Osteoblast (primary cell): ENCODE measurements at places on chromosomes 6 and 20. TPM values are rescaled to one million over a fixed set of nuclear protein-coding genes. Genes with fewer than 3 reads are reported as not detected.

DNA sequence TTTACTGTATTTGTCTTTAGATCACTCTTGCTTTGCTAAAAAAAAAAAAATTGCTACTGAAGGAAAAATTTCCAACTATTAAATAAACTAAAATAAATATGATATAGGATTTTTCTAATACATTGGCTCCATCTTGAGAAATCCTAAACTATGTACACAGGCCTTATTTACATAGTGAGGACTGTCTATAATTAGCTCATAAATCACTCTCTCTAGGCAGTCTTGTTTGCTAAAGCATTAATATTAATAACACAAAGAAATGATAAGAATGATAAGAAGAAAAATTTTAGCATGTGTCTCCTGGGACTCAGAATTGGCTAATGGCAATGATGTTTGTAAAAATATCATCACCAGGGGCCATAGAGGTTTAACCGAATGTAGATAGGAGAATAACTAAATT is 13.3 kb upstream of the CRYBG1 start:
- no peak for DNase-seq

- DNase-seq, result peak; percentile 14
These were observed 39.6 kb downstream of the PLCG1 start for GRCh38 chr20:41176711-41177552.

Gene FILIP1
- total RNA-seq, result under 0.01 and 0.29 TPM in 2 replicates

DNA sequence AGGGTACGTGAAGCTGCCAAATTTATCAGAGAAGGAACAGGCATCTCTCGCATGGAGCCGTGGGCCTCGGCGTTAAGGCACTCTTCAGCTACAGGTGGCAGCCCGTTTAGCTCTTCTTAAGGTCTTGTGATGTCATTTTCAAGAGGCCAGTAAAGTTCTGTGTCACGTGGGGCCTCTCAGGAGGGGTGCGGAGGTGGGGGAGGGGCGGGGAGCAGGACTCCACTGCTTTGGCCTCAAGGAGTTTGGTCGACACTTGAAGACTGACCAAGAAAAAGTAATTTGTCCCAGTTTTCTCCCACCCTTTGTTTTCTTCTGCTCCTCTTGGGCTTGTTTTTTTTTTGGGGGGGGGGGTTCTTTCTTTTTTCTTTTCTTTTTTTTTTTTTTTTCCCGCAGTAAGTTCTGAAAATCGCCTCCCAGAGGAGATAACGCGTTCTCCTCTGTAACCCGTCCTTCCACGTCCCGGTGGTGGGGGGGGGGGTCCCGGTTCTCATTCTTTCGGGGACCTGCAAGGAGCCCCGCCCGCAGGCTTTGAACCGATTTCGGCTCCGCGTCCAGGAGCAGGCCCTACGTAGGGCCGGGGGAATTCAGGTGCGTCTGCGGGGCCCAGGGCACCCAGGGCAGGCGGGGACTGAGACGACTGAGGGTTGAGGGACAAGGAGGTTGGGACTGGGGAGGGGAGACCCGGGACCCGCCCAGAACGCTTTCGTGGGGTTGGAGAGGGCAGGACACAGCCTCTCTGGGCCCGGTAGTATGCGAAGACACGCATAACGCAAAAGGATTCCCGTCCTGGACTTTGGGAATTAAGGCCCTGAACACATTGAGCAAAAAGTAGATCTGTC is 26.0 kb downstream of the GPX6 start:
- DNase-seq, result peak; percentile 85

- DNase-seq, result no peak
These were observed 604.1 kb upstream of the GJE1 start for GRCh38 chr6:141528596-141528995.

Gene HCRTR2
- under 0.01 TPM in 1 of 2 replicates, not detected in the other for total RNA-seq

Gene TUBB1
- total RNA-seq, result not detected in 2 replicates

DNA sequence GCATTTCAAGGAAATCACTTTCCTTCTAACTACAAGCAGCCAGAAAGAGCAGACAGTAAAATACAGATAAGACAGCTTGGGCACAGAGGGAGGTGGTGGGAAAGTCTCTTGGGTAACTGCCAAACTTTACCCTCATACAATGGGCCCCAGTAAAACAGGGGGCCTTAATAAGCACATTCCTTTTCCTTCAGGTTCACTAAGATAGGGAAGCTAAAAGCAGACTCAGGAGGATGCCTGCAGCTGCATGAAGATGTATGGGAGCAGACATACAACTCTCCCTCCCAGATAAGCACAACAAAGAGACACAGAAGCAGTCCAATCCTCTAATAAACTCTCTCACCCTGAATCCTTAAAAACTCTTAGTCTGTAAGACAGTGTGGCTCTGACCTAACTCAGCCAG is 49.0 kb downstream of the SIM1 start:
- no peak for DNase-seq

Gene MCM3
- 19.2 and 19.4 TPM in 2 replicates for total RNA-seq

GRCh38 chr20:58710481-58711265 is 18.1 kb downstream of the NPEPL1 start:
- DNase-seq, result peak; percentile 77

DNA sequence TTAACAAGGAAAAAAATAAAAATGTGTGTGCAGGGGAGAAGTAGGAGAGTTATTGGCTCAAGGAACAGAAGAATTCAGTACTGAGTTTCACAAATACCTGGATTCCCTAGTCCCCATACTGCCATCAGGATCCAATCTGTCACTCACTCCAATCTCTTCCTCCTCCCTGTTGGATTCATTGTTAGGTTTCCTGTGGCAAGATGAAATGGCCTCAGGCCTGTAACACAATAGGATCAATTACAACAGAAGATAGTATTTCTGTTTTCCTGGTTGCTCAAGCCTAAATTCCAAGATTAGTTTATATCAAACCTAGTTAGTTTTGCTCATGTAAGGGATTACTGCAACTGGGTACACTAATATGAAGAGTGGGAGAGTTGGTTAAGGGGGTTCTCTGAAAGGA is 24.4 kb downstream of the HCRTR2 start:
- DNase-seq, result no peak

DNA sequence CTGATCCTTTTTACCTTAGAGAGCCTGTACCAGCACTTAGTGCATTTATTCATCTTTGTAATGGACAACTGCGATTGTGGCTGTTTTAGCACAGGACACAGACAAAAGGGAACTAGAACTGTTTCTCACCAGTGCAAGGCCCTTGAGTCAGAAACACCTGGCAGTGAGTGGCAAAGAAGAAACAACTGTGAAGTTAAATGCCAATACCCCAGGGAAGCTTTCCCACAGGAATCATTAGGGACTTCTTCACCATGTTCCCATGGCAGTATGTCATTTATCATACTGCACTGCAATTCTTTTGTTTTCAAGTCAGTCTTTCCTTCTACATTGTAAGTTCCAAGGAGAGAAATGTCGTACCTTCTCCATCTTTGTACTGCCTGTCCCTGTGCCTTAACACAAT is 28.6 kb upstream of the CDYL start:
- DNase-seq, result no peak

GRCh38 chr6:150503586-150504339 is 95.9 kb upstream of the PLEKHG1 start:
- no peak for DNase-seq

DNA sequence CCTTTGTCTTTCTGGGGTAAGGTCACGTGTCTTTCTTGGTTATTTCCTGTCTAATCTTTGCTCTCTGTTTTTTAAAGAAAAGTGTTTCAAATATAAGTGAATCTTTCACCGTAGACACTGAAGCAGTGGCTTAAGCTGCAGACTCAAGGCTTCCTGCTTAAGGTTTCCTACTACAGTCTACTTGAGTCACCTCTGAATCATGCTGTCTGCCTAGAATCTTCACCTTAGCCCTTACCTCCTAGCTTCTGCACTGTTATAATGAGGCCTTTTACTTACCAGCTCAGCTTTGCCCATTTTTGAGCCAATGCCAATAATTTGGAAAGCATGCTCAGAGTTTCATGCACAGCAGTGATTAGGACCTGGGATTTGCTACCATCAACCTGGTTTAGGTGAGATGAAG is 30.6 kb downstream of the ADGRF4 start:
- no peak for DNase-seq

Gene MTG2
- 22.1 and 25.0 TPM in 2 replicates for total RNA-seq

- no peak for DNase-seq
These were observed 5.8 kb upstream of the MAP3K5 start for GRCh38 chr6:136798044-136798443.

Gene MRPL14
- total RNA-seq, result 47.7 and 49.9 TPM in 2 replicates

DNA sequence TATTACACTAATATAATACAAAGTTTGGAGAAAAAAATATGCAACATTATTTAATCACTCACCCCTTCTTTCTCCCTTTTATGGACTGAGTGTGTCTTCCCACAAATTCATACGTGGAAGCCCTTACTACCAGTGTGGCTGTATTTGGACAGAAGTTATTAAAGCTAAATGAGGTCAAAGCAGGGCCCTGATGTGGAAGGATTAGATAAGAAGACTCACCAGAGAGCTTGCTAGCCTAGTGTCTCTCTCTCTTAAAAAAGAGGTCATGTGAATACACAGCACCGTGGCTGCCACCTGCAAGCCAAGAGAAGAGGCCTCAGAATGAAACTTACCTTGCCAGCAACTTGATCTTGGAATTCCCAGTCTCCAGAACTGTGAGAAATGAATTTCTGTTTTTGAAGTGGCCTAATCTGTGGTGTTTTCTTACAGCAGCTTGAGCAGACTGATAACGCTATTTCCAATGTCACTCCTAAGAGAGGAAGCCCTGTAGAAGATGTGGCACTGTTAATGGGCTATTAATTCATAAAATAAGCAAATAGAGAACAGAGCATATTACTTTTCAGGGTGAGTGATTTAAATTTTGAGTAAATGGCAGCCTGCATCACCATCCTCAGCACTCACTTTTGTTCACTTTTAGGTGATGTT is 233.4 kb downstream of the TBC1D7 start:
- no peak for DNase-seq

DNA sequence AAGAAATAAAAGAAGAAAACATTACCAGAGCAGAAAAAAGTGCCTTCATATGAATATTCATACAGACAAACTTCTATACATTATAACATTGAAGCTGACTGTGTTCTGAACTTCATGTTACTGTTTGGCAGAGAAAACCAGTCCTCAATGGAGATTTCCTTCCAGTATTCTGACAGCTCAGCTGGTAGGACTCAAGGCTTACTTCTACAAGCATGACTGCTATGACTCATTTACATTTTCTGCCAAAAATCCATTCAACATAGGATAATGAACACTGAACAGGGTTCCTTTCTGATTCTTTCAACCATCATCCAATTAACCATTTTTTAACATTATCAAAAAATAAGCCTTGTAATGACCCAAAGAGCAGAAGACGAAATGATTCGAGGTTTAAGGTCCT is 25.4 kb downstream of the COL9A1 start:
- DNase-seq, result no peak

Gene NCOA7
- total RNA-seq, result 30.4 and 34.0 TPM in 2 replicates

- DNase-seq, result no peak
These were observed 13.8 kb downstream of the ASIP start for GRCh38 chr20:34254979-34255378.

Gene RIPPLY2
- total RNA-seq, result under 0.01 TPM in 1 of 2 replicates, not detected in the other

DNA sequence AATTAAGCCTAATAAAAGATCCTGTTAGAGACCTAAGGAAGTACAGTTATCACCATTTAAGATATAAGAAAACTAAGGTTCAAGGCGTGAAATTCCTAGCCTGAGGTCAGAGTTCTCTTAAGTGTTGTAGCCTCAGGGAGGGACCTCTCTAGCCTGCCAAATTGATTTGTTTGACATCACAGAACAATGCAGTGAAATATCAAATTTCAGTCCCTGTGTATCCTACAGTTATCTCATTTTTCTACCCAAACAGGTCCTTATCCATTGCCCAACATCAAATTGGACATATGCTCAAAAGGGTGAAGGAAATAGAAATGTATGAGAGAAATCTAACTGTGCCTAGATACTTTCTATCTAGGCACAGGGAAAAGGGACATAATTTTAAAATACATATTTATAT is 63.0 kb downstream of the NCOA7 start:
- no peak for DNase-seq

Gene MED20
- total RNA-seq, result 27.4 and 30.8 TPM in 2 replicates

- no peak for DNase-seq
These were observed 41.6 kb upstream of the IYD start for GRCh38 chr6:150327117-150327774.

Gene SLA2
- total RNA-seq, result under 0.01 and 0.36 TPM in 2 replicates

Gene RSPH9
- under 0.01 and 0.36 TPM in 2 replicates for total RNA-seq

DNA sequence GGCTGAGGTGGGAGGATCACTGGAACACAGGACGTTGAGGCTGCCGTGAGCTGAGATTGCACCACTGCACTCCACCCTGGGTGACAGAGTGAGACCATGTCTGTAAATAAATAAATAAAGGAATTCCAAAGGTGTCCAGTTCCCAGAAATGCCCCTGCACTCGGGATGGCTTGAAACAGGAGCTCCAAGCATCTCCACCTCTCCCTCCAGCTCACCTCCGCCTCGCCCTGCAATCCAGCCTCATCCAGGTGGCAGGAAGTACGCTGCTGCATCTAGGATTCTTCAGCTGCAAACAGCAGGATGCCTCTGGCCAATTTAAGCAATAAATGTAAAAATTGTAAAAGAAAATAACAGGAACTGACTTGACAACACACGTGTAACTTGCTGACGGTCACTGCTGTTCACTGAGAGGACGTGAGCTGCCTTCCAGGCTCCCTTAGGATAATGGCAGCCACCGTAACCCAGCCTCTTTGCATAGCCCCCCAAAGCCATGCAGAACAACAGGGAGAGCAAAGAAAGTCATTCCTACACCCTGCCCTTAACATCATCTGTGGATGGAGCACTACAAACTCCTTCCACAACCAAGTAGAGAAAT is 11.4 kb upstream of the GRM4 start:
- peak; percentile 69 for DNase-seq

DNA sequence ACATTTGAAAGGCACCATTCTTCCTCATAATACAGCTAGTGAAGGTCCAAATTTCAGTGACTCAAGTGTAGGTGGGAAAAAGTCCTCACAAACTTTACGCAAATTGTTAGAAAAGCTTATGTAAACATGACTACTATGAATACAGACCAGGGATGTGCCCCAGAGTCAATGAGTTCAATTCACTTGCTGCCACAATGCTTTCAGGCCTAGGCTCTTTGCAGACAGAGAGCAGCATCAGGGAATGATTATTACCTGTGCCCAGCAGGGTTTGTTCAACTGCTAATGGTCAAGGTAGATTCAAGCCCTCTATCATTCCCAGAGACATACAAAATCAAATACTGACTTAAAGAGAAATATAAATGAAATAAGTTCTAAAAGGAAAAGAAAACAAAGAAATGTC is 84.0 kb downstream of the LAMA2 start:
- DNase-seq, result no peak

GRCh38 chr6:105603788-105604586 is 201.1 kb upstream of the PREP start:
- DNase-seq, result no peak

DNA sequence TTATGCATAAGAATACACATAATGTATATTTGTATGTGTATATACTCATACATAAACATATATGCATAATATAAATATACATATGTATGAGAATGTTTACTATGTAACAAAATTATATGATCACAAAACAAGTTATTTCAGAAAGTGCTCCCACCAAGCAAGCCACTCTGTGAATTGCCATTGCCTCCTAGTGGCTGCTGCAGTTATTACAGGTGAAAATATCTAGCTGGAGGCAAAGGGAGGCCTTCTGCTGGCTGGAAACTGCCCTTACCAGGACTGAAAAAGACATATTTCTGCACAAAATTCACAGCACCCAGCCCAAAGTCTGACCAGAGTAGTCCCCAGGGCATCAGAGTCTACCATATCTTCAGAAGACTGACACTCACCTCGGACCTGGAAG is 14.4 kb upstream of the ADAM33 start:
- DNase-seq, result peak; percentile 14

GRCh38 chr20:24677626-24678315 is 208.3 kb downstream of the SYNDIG1 start:
- no peak for DNase-seq

Gene GPRC6A
- not detected in 2 replicates for total RNA-seq

GRCh38 chr20:38889792-38890496 is 36.3 kb upstream of the FAM83D start:
- no peak for DNase-seq

Gene NINL
- 14.1 and 14.8 TPM in 2 replicates for total RNA-seq

Gene CDSN
- total RNA-seq, result not detected in 2 replicates
